ENCODE measurements at places on chromosomes 6 and 20.

DNA sequence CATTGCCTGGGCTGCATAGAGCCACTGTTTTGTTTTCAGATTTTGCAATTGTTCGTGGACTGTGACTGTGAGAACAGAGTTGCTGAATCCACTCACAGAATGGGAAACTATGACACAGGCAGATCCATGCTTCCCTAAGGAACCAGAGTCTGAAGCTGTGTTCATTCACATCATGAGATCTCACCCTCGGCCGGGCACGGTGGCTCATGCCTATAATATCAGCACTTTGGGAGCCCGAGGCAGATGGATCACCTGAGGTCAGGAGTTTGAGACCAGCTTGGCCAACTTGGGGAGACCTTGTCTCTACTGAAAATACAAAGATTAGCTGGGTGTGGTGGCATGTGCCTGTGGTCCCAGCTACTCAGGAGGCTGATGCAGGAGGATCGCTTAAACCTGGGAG is 139.2 kb upstream of the SALL4 start:
- DNase-seq = no peak

GRCh38 chr6:84218091-84218490 is 9.4 kb downstream of the CEP162 start:
- DNase-seq = no peak

- no peak for DNase-seq
Measured at GRCh38 chr6:113185299-113185698, 671.8 kb upstream of the MARCKS start.

- no peak for DNase-seq
Measured at GRCh38 chr6:154187714-154188113, 148.7 kb downstream of the OPRM1 start.

GRCh38 chr6:7574500-7574899 is 15.5 kb upstream of the SNRNP48 start:
- no peak for DNase-seq

- DNase-seq = no peak
Measured at GRCh38 chr20:5729348-5729747, 20.9 kb upstream of the SHLD1 start.

DNA sequence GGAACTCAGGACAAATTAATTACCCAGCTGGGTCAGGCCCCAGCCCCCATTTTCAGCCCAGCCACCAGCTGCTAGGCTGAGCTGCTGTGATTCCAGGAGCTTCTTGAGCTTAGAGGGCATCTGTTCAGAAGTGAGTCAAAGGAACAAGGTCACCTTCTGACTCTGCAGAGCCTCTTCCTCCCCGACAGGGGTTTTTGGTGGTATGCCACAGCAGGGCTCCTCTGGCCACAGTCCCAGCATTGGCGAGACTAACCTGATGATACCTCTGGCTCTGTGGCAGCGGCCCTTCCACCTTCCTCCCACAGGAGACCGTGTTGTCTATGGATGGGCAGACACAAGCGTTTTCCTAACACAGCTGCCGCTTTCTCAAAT is 39.7 kb downstream of the ZC3H12D start:
- DNase-seq = no peak

DNA sequence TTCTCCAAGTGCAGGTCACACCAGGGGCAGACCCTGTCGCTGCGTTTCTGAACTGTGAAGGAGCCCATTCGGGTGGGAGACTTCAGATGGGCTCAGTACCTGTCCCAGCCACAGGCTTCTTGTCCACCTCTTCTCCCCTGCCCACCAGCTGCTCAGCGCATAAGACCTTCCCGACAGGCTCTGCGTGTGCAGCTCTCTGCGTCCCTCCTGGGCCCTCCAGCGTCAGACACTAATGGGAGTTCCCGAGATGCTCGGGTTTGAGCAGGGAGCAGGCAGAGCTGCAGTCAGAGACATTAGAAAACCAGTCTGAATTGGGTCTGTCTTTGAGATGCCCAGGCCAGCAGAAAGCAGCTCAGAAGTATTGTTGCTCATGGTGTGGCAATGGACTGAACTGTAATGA is 50.4 kb downstream of the TCP11 start:
- DNase-seq = no peak

DNA sequence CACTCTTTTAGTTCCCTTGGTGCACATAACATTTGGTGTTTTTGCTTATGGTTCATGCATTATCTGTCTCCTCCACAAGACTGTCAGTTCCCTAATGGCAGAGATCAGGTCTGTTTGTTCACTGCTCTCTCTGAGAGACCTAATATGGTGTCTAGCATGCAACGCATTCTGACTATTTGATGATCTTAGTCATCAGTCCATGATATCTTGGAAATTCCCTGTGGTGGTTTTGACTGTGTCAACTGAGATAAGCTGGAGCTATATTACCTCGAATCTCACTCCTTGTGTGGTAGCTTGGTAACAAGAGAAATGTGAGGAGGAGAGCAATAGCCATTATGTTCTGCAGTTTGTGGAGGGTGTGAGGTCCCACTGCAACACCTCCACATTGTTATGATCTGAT is 229.8 kb downstream of the FRK start:
- DNase-seq = no peak

DNA sequence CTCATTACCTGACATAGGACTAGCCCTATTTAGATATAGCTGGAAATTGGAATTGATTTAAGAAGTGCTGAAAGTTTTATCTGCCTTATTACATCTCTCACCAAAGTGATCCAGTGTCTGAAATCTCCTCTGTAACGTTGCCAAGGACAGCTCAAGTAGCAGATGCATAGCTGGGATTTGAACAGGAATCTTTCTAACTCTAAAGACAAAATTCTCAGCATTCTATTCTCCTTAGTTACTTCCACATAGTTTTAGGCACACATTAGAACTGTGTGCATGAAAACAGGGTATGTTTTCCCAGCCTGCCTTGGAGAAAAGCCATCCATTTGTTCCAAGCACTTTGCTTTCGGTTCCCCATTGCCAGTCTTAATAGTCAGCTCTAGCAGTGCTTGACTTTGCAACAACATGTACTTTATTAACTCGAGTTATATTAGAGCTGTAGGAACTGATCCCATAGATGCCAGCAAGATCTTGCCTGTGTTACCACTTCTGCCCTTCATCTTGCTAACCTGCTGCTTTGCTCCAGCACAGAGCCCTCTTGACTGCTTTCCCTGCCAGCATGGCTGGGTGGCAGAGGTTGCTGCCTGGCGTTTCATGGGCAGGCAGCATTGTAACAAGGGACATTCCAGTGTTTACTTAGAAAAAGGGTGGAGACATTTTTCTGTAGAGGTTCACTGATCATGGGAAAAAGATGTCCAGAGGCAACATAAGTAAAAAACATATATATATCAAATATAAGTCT is 56.1 kb upstream of the STMND1 start:
- DNase-seq = no peak

GRCh38 chr20:53609491-53610445 is 16.1 kb upstream of the ZNF217 start:
- no peak for DNase-seq

DNA sequence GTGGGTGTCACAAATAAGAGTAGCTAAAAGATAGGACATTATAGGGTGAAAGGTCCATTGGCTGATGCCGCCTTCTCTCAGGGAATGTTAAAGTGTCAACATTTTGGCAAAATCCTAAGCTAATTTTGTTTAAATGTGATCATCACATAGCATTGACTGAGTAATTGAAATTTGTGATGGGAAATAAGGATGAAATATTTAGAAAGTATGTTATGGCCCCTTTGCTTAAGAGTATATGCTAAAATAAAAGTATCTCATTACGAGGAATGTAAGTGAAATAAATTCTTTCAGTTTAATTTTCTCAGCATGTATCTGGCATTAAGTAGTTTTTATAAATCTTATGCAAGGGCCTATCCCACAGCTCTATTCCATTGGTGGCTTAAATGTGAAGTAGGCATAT is 229.2 kb downstream of the PRL start:
- DNase-seq = no peak

DNA sequence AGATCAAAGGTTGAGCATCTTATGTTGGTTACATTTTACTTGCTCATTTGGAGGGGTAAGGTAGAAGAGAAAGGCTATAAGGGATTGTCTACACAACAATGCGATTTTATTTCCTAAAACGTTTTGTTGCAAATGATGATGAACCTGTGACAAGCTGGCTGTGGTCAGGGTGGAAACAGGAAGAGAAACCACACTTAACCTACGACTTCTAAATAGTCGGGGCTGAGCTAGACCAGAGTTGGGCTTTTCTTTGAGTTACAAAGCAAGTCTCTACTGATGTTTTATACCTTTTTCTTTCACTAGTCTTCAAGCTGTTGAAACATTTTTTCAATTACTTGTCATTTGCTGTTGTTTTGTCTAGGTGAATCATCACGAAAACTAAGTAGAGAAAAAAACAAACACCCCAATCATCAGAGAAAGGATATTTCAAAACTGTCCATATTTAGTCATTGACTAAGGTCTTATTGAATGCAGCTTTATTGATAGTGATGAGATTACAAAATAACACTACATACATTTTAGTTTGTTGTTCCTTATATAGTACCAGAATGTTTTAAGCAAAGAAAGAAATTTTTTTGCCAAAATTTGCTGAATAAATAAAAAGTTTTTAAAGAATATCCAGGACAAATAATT is 18.0 kb downstream of the KLHL31 start:
- no peak for DNase-seq

- DNase-seq = no peak
Measured at GRCh38 chr6:122931916-122932315, 64.1 kb upstream of the CLVS2 start.

- no peak for DNase-seq
Measured at GRCh38 chr6:154314084-154314483, 42.5 kb downstream of the IPCEF1 start.

GRCh38 chr6:65557224-65557623 is 149.8 kb downstream of the EYS start:
- DNase-seq = no peak

DNA sequence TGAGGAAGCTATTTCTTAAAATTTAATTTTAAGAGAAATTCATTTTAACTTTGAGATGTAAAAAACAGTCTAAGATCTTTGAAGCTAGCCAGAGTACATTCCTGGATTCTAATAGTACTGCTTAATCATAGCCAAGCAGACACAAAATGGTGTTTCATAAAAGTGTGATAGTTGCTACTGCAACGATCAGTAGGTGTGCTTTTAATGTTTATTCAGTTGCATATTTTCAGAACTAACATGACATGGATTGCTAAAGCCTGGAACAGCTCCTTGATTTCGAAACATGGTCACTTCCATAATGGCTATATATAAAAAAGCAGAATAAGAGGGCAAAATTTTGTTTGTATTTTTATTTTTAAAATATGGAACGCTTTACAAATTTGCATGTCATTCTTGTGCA is 35.5 kb downstream of the SESN1 start:
- DNase-seq = no peak

GRCh38 chr6:58198301-58198700 is 880.9 kb downstream of the PRIM2 start:
- no peak for DNase-seq

DNA sequence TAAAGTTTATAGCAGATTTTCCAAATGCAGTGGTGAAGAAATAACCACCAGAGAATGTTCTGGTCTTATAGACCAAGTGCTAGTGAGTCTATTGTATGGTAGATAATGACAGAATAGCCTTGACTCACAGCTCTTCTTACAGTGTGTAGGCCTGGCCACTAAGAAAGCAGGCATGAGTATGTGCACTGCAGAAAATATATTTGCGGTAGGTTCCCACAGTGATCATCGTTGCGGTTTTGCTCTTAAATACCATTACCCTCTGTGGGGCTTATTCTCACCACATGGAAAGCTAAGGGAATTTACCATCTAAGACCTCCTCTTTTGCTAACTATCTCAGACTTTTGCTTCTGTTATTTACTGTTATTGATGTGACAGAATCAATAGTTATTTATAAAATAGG is 212.3 kb upstream of the SYNDIG1 start:
- no peak for DNase-seq

DNA sequence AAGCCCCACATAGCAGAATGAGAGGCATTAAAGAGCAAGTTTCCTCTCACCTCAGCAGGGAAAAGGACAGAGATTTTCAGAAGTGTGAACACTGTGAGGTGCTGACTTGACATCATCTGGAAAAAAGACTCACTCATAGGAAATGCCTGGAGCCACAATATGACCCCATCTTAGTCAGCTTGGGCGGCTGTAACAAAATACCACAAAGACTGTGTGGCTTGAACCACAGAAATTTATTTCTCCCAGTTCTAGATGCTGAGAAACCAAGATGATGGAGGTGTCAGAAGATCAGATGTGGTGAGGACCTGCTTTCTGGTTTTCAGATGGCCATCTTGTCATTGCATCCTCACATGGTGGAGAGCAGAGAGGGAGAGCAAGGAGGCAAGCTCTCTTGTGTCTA is 253.1 kb downstream of the ADGB start:
- no peak for DNase-seq

- no peak for DNase-seq
Measured at GRCh38 chr20:64279826-64280459, 24.4 kb downstream of the PCMTD2 start.

GRCh38 chr6:106084106-106084988 is 1.8 kb upstream of the PRDM1 start:
- no peak for DNase-seq

GRCh38 chr6:44253307-44254101 is 3.8 kb downstream of the SLC35B2 start:
- no peak for DNase-seq

- no peak for DNase-seq
Measured at GRCh38 chr20:4645621-4646020, 76.1 kb upstream of the PRND start.

- no peak for DNase-seq
Measured at GRCh38 chr6:83804886-83805285, 48.3 kb upstream of the RIPPLY2 start.
